HFFc6 (cell line): ENCODE measurements at places on chromosomes 5 and 9.

DNA sequence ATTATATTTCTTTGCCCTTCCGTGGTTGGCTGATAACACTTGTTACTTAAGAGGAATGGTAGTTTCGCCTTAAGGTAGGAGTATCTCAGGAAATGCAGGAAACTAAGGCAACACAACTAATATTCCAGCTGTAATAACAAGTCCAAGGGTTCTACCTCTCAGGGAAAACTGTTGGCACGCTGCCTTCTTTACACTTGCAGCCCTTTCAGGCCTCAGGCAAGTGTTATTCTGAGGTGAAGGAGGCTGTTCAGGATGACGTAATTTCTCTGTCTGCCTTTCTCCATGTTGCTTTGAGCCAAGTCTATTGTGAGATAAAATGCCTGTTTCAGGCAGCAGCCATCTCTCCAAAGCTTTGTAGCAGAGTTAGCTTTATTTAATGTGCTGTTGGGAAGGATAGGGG is 38.0 kb downstream of the VCAN start:
- DNase-seq: no peak

- DNase-seq: peak; percentile 95
Observed at GRCh38 chr9:82021198-82021597, 32.6 kb downstream of the SPATA31D1 start.

DNA sequence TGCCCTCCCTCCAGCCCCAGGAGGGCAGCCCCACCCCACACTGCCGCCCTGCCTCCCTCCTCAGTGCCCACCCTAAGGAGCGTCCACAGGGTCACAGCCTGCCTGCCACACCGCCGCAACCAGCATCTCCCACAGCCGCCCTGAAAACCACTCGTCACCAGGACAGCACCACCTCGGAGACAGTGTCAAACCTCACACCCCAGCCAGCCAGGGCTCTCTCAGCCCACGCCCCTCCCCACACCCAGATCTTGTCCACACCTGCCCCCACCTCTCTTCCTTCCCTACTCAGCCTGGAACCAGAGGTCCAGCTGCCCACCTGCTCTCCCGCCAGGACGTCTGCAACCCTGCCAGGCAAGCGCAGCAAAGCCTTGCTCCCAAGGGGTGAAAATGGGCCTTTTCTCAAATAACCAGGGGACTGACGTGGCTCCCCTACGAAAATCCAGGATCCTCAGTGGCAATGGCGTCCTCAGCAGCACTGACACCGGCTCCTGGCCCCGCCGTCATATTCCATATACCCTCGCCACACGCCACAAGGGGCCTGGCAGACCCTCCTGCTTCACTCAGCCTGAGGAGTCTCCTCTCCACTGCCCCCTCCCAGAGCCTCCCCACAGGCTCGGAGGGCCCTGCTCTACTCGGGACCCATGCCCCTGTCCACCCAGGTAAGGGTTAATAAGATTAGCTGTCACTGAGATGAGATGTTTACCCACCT is 71.0 kb upstream of the ADAMTS2 start:
- DNase-seq: no peak

DNA sequence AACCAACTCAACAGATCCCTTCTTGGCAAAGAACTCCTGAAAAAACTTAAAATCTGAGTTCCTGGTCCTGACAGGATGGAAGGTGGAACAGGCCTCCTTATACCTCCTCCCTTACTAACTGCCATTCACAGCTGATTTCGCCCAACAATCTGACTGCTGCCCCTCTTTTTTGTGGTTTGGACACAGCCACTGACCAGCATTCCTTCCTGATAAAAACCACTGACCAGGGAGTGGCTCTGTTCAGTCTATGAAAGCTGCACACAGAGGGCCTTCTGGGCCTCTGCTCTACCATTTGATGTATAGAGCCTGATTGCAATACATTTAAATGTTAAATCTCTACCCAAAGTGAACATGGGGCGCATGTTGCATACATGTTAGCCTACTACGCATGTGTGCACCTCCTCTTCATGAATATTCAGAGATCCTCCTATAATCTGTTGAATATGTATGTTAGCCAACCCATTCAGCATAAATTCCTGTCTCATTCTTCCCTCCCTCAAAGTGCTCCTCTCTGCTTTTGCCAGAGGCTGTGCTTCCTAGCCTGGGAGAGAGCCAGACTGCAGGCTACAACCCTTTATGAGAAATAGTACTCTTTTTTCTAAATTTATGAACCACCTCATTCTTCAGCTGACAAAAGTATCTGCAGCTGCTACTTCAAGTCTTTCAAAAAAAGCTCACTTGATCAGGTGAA is 93.7 kb upstream of the MRPS30 start:
- DNase-seq: no peak

DNA sequence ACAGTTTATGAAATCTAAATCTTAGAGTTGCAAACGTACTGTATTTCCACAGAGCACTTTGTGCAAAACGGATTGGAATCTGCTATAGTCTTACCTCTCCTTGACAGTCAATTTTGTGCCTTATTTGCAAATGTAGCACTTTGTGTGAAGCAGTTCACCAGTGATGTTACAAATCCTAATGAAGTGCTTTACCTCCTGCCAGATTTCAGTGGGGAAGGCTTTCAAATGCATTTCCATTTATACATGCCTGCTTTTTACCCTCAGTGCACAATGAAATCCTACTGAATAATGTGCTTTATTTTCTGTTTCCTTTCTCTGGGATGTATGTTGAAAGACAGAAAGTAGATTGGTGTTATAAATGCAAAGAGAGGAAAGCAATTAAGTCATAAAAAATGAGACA is 2141.6 kb upstream of the C9orf72 start:
- no peak for DNase-seq

- DNase-seq: no peak
Observed at GRCh38 chr9:13725516-13725915, 446.0 kb upstream of the MPDZ start.

DNA sequence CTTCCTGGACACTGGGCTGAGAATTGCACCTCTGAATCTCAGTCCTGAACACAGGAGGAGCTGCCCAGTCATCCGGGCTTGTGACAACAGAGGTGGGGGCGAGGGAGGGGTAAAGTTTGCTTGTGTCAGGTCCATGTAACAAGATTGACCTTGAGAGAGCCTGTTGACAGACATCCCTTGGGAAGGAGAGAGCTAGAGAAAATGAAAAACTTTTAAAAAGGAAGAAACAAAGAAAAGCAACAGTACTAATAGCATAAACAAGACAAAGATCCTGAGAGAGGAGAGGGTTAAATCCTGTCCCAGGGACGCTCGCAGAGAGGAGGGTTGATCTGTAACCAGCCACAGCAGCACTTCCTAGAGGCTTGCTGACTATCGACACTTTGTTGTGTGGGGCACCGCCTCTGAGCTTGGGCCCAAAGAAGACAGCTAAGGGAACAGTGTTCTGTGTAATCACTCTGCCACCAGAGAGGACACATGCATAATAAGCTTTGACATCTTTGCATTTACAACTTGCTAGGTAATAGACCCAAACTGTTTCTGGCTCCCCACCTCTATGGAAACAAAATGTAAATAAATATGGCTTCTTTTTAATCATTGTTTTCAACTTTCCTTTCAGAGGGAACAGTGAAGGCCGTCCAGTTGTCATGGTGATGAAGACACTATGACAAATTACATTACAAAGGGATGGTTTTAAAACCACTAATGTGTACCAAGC is 363.7 kb downstream of the CSNK1G3 start:
- no peak for DNase-seq

DNA sequence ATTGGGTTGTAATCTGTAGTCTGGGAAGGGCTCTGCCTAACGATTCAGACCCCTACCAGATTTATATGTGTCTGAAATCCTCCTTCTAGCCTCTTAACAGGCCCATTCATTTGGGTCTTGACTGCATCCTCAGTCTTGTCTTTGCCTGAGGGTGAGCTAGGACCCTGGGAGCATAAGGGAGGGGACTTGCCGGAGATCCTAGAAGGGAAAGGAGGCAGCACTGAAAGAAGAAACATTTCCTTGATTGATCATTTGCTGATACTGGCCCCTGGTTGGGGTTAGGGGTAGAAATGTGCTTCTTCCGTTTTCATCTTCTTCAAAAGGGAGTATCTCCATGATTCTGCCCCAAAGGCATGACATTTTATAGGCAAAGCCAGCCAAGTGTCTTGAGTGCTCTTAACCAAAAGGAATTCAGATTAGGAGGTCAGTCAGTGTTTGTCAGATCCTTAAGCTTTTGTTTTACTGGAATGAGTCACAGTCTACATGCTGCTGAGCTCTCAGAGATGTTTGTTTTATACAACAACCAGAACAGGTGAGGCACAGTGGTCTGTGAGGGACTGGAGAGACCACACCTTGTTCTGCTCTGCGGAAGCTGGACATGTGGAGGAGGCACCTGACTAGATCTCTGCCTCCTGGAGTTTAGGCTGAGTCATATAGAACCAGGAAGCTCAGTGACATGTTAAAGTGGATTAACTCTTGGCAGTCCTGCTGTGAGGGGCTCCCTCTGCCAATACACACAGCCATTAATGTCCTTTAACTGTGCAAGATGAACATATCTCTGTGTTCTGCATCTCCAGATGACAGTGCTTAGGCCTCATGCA is 37.7 kb downstream of the PCDHAC2 start:
- DNase-seq: no peak

GRCh38 chr9:120306561-120306960 is 273.4 kb downstream of the CDK5RAP2 start:
- DNase-seq: no peak

GRCh38 chr9:113793558-113793957 is 82.6 kb upstream of the ZNF618 start:
- DNase-seq: no peak

DNA sequence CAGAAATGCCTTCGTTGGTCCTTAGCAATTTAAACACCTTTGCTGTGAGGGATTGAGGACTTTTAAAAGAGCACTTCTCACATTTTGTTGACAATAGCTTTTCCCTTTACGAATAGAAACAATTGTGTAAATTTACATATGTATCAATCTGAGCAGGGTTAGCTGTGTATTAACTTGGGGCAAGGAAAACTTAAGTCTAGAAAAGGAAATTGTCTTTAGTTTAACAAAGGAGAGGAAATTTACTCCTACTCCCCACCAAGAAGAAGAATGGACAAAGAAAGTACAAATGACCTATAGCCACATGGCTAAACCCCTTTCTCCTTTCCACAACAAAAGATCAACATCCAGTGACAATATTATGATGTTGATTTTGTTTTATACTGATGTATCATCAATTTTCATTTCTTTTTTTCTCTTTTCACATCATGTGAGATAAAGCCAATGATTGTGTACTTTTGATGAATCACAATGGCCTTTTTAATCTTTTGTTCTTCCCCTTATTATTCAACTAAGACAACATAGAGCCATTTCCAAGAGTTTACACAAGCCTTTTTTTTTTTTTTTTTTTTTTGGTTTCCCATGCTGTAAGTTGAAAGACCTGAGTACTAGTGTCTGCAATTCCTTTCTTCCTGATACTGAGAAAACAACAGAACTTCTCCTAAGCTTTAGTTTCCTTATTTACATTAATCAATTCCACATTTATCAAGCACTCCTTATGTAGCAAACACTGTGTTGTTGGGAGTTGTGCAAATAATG is 19.0 kb downstream of the FOXB2 start:
- DNase-seq: no peak

DNA sequence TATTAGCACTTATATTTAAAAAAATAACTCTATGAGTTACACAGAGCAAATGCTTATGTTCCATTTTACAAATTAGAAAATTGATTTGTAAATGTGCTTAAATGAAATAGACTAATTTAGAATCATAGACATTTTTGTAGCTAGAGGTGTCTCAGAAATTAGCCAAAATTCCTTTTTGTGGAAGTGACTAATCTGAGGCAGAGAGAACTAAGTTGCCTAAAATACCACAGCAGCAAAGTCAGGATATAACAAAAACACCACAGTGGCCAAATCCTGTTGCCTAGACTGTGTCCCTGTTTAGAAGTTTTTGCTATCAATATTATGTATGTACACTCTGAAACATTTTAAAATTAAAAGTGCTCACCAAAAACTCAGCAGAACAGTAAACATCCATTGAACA is 18.7 kb downstream of the ADAMTSL1 start:
- DNase-seq: peak; percentile 30

DNA sequence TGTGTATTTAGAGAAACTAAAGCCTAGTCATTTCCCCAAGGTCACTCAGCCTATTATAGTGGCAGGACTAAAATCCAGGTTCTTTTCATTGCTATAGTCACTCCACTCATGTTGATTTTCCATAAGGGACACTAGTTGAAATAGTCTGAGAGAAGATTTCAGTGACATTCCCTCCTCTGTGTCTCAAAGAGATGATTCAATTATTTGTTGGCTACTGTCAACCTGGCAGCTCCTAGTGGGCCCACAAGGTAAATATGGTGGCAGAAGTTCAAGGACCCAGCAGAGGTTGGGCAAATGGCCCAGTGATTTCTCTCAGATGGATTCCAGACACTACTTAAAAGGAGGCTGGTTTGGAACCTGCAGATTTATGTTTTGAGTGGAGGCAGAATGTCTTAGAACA is 48.1 kb downstream of the G3BP1 start:
- DNase-seq: no peak

DNA sequence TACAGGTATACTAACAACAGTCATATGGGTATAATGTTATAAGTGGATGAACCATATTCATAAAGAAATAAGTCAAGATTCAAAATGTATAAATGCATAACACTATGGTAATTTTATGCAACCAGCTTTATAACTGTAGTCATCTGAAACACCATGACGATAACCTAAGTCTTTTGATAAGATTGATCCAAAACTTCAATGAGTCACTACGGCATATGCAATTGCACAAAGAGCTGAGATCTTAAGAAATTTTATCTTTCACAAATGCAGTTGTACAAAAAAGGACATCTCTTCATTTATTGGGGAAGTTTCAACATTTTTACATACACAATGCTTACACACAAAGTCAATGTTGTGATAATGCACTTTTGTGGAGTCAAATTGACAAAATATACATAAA is 20.3 kb downstream of the FAM81B start:
- no peak for DNase-seq

DNA sequence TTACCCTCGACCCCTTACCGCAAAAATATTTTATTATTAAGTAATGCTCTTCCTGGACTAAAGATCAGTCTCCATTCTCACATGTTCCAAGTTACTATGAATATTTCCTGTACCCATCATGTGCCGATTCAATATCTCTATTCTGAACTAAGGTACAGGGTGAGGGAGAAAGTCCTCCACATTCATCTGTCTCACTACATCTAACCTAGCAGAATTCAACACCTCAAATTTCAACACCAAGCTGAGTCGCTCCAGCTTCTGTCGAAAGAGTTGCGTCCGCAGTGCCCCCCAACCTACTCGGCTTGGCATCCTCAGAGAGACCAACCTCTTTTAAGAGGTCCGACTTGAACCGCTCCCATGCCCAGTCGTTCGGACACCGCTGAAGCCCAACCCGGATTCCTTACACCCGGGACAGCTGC is 1.0 kb downstream of the CERT1 start:
- peak; percentile 34 for DNase-seq

DNA sequence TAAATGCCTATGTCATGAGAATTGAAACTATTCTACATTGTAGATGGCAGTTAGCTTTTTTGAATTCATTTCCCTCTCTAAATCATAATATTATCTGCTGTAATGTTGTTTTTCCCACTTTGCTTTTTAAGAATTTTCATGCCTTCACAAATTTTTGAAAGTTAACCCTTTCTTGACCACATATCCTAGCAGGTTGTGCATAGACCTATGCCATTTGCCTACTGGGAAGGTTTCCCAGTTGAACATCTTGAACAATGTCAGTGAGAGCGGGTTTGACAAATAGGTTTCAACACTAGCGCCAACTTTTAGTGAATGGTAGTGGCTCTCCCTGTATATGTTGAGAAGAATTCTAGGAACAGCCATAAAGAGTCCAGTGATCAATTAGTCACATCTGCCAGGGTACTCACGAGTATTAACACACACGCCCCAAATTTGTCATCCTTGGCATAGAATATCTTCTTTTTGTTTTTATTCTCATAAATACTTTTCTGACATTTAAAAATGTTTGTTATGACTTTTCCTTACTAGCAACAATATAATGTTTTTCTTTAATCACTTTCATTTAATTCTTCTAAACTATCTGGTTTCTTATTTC is 307.6 kb downstream of the PJA2 start:
- DNase-seq: no peak
